SW 1271 (cell line): ENCODE measurements at places on chromosomes 3 and 15.
A peak's percentile ranks its signal among the peaks of the same experiment; 100 is the strongest.

DNA sequence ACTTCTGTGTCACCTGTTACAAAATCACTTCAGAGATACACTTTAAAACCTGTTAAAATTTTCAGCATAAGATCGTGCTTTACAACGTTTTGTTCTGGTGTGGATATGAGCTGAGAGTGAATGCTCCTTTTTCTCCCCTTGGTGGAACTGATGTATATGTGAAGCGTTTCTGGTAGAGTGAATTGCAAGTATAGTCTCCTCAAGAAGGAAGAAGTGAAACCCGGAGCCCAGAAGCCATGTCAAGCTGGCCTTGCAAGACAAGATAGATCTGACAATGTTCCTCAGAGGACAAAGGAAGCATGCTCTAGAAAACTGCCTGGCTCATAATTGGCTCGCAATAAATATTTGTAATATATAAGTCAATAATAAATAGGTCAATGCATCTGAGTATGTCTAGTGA lies 23.6 kb downstream of the SERPINI2 start:
- no peak for DNase-seq

DNA sequence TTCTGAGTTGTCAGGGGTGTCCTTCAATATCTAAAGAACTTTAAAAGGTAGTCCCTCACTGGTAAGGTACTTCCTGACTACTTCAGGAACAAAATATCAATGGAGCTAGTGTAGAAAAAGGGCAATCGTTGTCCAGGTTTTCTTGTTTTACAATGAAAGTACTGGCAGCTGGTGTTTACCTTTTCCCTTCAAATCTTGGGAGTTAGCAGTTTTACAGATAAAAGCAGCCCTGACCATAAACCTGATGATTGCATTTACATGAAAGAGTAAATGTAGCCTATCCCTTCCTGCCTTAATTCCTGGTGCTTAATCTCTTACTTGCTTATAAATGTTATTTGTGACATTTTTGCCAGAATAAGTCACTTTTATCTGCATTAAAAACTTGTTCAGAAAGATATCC lies 559.9 kb upstream of the ARPP21 start:
- no peak for DNase-seq

DNA sequence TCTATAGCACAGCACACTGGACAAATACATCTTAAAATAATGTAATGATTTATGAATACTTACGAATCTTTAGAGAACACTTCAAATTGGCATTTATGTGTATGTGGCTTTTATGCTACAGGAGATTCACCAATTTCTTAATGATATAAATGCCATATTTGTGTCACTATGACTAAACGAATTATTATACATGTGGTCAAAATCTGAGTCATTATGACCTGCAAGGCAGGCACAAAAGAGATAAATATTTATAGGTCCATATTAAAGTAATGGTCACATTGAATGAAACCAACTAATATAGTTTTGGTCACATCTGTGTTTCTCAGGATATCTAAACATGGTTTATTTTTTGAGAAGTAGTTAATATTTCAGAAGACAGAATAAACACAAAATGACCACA lies 232.3 kb upstream of the SEMA6D start:
- no peak for DNase-seq

DNA sequence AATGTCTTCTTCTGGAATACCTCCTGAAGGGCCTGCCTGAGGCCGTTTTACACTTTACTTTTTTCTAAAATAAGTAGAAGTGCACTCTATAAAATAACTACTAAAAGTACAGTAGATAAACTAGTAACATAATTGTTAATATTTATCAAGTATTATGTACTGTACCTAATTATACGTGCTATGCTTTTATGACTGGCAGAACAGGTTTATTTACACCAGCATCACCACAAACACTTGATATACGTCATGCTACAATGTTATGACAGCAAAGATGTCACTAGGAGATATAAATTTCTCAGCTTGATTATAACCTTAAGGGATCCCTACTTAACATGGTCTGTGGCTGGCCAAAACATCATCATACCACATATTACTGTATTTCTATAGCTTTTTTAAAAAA lies 29.4 kb downstream of the DLG1 start:
- no peak for DNase-seq

- no peak for DNase-seq
These were observed 117.8 kb downstream of the WNT5A start for GRCh38 chr3:55369141-55369847.

GRCh38 chr3:194224471-194225417 lies 88.8 kb downstream of the HES1 start:
- no peak for DNase-seq

GRCh38 chr3:152348436-152349177 lies 79.9 kb downstream of the MBNL1 start:
- DNase-seq, result no peak

DNA sequence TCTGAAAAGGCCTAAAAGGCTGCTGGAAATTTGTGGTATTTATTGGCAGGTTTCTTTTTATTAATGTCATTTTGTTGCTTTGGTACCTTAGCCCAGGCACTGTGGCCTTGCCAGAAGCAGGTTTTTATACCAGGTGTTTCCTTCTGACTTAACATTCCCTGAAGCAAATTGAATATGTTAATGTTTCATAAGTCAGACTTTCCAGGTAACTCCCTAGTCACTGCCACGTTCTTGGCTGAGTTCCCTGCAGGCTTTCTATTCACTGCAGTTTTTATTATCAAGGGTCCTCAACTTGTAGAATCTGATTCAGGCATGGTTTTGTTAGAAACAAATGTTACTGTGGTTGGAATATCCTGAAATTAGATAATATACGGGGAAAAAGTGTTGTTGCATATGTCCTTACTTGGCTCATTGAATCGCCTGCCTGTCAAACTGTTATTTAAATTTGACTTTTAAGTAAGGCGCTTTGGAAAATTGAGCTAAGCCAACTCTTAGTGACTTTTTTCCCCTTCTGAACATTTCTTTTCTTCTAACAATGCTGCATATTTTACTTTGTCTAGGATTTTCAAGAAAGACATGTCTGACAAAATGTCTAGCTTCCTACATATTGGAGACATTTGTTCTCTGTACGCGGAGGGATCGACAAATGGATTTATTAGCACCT lies 22.9 kb downstream of the ITPR1 start:
- no peak for DNase-seq

DNA sequence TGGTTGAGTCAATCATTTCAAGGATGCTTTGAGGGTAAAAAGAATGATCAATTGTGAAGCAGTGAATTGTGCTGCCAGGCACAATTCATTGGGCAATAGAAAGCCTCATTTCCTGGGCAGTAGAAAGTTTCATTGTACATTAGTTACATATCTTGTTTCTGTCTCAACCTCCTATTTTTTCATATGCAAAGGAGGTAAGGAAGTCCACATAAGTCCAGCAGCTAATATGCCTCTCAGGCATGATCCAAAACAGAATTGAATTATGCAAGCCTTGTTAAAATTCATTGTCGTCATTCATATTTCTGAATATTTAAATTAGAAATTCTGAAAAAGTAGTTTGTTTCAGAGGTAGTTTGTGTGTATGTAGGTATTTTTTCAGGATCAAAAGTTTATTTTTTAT lies 65.8 kb downstream of the TFRC start:
- DNase-seq, result no peak

GRCh38 chr3:187072511-187072910 lies 66.8 kb downstream of the RPL39L start:
- no peak for DNase-seq

- peak; percentile 87 for DNase-seq
These were observed 114.0 kb downstream of the FNDC3B start for GRCh38 chr3:172153335-172153861.

- no peak for DNase-seq
These were observed 96.1 kb upstream of the CTNNB1 start for GRCh38 chr3:41103200-41103599.

DNA sequence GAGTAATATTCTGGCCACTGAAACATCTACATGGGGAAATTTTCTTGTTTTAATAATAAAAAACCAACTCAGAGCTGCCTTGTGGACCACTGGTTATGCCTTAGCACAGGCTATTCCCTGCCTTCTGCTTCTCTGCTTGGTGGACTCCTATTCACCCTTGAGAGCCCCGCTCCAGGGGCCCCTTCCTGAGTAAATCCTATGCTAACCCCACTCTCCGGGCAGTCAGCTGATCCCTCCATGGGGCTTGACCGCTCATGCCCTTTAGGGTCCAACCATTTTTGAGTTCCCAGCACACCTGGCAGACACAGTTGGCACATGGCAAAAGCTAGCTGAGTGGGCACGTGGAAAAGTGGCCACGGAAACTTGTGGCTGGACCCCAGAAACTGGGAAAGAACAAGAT lies 38.2 kb downstream of the ATP2B2 start:
- no peak for DNase-seq

DNA sequence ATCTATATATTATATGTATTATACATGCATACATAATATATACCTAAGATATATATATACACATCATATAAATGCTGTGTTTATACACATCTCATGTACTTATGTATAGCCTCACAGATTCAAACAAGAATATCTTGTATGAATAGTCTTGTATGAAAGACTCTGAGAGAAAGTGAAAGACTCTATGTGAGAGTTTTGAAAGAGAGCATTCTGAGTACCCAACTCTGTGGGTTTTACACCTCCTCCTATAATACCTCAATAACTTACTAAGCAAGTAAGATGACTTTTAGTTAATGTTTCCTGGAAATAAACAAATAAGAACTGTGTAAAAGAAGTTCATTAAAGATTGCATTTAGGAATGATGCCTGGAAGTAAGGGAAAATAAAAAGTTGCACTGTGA lies 108.1 kb upstream of the GMNC start:
- no peak for DNase-seq

DNA sequence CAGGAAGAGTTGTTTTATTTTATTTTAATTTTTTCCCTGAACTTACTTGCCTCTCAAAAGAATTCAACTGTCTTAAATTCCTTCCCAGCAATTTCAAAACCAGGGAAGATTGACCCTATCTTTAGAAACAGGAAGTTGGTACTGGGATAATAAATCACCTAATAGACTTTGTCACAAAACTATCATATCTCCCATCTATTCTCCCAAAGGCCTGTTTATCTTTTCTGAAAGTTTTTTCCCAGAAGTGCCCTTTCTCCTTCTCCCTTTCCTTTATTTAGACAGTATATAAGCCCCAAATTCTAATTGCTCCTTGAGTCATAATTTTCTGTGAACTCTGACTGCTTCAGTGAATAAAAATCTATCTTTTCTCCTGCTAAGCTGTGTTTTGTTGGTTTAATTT lies 2.9 kb upstream of the RNF7 start:
- DNase-seq, result no peak

DNA sequence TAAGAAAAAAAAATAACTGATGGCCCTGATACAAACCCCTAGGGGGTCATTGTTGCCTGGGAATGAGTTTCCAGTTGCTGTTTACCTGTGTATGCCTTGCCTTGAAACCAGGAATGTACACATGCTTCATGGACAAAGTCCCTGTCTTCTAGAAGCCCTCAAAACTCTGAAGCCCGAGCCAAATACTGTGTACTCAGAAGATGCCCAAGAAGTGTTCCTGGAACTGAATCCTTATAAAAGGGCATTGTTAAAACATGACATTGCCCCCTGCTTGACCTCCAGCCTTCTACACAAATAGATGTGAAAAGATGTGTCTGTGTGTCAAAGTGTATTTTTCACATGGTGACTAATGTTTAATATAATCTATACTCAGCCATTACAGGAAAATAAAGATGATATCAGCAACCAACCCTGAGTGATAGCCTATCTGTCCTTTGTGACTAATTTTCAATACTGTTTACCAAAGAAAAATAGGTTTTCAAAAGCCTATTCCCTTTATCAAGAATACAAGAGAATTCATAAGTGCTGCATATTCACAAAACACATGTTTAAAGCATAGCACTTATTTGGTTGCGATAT lies 325.9 kb downstream of the MECOM start:
- DNase-seq, result no peak

DNA sequence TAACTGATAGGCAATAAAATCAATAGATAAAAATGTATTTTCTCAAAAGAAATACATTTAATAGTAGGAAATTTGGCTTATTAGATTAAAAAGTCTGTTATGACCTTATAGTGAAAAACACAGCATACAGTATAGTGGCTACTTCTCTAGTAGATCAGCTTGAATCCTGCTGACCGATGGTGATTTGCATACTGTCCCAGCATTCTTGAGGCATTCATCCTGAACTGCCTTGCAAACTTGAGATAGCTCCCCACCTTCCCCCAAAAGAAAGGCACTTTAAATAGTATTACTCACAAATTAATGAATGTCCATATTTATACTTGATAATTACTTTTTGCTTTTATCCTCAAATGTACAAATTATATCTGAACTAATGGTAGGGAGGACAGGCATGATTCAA lies 6.7 kb downstream of the CHMP2B start:
- no peak for DNase-seq

DNA sequence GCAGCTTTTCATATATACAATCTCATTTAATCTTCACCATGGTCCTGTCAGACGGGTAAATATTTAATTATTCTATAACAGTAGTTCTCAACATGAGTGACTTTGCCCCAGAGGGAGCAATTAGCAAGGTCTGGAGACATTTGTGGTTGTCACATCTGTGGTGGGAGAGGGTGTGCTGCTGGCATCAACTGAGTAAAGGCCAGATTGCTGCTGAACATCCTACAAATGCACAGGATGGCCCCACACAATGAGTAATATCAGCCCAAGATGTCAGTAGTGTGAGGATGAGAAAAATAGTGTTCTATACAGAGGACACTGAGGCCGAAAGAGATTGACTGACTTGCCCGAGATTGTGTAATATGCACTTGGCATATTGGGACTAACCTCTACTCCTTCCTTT lies 156.0 kb downstream of the AGBL1 start:
- DNase-seq, result no peak

- DNase-seq, result no peak
These were observed 173.0 kb downstream of the EBLN2 start for GRCh38 chr3:73234354-73235014.

DNA sequence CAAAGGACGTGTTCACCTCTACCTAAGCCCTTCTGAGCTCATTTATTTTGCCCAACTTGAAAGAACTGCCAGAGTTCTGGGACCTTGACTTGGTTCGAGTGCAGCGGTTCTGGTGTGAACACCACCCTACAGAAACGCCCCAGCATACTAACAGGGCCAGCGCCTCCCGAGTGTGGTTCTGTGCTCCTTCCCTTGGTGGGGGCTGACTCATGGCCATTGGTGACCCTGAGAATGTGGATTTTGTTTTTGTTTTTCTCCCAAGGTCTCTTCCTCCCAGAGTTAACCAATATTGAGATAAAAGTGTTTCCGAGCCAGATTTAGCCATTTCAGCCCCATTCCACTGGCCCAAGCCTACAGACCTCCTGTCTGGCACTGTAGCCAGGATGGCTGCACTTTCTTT lies 27.9 kb downstream of the SEMA7A start:
- no peak for DNase-seq

DNA sequence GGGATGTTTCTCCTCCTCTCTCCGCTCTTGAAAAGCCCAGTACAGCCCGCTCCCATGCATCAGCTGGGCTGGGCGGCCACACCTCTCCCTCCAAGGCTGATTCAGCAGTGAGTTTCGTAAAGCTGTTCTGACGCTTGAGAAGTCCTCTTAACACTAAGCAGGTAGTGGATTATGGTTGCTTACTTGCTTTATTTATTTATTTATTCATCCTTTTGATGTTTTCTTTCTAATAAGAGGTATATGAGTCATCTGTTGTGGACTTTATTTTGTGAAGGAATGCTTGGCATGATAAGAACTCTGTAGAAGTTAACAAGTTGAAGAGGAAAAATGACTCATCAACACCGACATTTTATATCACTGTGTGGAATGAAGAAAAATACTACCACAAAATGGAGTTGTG lies 285.0 kb downstream of the SQOR start:
- DNase-seq, result no peak

- no peak for DNase-seq
These were observed 17.9 kb downstream of the ILDR1 start for GRCh38 chr3:122004107-122004506.
